ENCODE measurements at places on chromosomes 16 and 17.

GRCh38 chr16:3050487-3050886 is 4.1 kb downstream of the MMP25 start:
- DNase-seq, result no peak

GRCh38 chr16:84678541-84678940 is 21.3 kb upstream of the USP10 start:
- no peak for DNase-seq

DNA sequence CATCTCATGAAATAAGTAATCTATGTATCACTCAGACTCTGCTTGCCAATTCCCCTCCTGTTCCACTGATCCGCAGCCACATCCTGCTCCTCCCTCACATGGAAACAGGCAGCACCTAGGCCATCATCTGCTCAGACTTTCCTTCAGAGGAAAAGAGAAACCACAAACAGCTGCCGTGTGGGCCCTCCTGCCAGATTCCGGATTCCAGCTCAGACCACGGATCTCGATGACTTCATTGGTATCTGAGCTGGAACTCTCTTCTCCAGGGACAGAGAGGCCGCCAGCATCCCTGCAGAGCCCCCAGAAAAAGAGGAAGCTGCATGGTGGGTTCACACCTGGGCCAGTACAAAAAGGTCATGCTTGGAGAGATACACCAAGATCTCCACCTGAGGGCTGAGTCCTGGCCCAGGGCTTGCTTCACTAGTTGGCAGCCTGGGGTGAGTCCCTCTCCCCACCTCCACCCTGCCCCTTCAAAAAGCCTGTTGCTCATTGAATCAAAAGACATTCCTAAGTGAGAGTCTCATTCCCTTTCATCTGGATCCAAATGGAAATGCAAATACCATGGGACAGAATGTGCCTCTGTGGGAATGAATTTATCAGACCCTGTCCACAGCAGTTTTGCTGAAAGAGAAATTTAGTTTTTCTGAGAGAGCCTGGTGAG is 47.2 kb downstream of the HOXB1 start:
- DNase-seq, result no peak

DNA sequence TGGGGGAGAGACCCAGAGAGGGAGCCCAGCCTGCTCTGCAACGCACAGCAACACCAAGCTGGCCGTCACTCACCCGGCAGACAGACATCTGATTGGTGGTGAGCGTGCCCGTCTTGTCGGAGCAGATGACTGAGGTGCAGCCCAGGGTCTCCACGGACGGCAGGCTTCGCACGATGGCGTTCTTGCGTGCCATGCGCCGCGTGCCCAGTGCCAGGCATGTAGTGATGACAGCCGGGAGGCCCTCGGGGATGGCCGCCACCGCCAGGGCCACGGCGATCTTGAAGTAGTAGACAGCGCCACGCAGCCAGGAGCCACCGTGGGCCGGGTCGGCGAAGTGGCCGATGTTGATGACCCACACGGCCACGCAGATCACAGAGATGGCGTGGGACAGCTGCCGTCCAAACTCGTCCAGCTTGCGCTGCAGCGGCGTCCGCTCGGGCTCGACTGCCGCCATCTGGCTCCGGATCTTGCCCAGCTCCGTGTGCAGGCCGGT is 16.9 kb downstream of the ATP2A3 start:
- DNase-seq, result no peak

- DNase-seq, result no peak
Measured at GRCh38 chr17:72118335-72119076, 2.3 kb upstream of the SOX9 start.

GRCh38 chr16:3056336-3057180 is 8.9 kb upstream of the IL32 start:
- DNase-seq, result no peak

- DNase-seq, result no peak
Measured at GRCh38 chr17:9925457-9925856, 20.4 kb upstream of the RCVRN start.

DNA sequence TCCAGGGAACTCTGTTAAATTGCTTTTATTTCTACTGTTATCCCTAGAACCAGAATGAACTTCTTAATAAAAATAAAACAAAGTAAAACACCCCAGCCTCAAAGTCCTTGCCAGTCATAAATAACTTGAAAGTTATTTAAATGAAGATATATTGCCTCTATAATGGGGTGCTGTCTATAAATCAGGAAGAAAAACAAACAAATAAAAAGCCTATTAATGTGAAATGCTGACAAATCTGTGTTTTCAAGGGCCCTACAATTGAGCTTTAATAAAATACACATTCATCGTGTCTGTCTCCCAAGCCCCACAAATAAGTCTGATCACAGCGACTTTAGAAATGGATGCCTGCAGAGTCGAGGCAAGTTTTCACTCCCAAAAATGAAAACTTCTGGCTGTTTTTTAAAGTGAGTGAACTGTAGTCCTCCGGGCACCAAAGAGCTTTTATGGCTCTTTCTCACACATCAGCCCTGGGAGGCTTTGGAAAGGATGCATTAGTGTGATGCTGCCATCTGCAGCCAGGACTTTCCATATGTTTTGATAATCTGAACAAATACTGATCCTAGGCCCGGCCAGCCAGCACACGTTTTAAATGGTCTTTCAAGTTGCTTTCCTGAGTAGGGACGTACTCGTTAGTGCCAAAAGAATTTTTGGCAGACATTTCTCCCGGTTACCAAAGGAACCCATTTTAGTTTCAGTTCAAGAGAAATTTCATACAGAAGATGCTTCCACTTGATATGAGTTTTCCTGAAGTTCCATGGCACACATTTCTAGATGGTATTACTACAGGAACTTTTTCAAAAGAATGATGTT is 16.3 kb downstream of the NACA2 start:
- no peak for DNase-seq

Data from activated CD4-positive, alpha-beta T cell treated with anti-CD3 and anti-CD28 coated beads for 1 hour (primary cell).